NCI-H1105 treated with DMSO at 0.1 percent for 48 hours (cell line): ENCODE measurements at places on chromosomes 4 and X.

- DNase-seq, result no peak
These were observed 894.6 kb downstream of the TRIML1 start for GRCh38 chr4:189033801-189034347.

- no peak for DNase-seq
These were observed 5.8 kb downstream of the FAM114A1 start for GRCh38 chr4:38873290-38873944.

DNA sequence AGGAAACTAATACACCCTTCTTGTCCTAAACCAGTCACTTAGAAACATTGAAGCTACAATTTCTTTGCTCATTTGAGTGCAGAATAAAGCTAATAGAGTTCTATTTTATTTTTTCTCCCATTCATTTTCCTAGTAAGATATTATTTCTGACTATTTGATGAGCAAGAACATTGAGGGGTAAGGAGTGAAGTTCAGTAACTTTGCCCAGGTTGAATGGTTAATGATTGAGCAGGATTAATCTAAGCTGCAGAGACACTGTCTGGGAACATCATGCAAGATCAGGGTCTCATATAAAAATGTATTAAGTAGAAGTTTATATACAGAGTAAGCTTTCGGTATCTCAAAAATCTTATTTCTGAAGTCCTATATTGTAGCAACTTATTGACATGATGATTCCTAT, 102.4 kb upstream of the LIMCH1 start:
- DNase-seq, result no peak

DNA sequence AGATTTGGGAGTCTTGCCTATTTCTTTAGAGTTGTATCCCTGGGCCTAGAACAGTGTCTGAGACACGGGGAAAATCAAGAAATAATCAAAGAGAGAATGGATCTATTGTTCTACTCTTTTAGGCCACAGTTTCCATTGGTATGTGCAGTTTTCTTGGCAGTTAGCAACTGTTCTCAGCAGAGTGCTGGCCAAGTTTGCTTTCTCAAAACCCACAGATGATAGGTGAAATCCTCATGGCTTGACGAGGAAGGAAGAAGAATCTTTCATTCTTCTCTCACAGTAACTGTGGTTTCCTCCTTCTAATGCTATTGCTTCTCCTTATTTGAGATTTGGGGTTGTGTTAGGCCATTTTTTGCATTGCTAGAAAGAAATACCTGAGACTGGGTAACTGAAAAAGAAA, 42.2 kb downstream of the AGA start:
- DNase-seq, result no peak
